ENCODE measurements at places on chromosomes 16 and 17. TPM values are rescaled to one million over a fixed set of nuclear protein-coding genes. Genes with fewer than 3 reads are reported as not detected.
A peak's percentile ranks its signal among the peaks of the same experiment; 100 is the strongest.

Gene PRSS22
- 3.6 TPM for total RNA-seq

Gene PMP22
- 23.1 TPM for total RNA-seq

Gene TSPAN10
- 5.3 TPM for total RNA-seq

Gene HSF4
- 76.8 TPM for total RNA-seq

Gene SLFN14
- total RNA-seq: not detected

Gene LGALS9
- 21.3 TPM for total RNA-seq

Gene MYH8
- total RNA-seq: not detected

Gene KRTAP3-3
- total RNA-seq: not detected

Gene MT1E
- total RNA-seq: 99.9 TPM

DNA sequence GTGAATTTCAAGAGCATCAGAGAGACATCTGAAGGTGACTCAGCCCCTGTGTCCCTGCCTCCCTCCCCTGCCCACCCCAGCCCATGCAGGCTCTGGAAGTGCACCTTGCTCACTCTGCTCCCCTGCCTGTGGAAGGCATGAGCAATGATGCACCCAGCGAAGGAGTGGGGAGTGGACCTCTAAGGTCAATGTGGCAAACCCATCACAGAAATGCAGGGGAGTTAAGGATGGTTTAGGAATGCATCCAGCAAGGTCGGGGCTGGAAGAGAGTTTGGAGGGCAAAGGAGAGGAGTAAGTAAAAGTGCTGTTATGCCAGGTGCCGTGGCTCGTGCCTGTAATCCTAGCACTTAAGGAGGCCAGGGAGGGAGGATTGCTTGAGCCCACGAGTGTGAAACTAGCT is 61.9 kb downstream of the CYB5B start:
- DNase-seq: no peak

DNA sequence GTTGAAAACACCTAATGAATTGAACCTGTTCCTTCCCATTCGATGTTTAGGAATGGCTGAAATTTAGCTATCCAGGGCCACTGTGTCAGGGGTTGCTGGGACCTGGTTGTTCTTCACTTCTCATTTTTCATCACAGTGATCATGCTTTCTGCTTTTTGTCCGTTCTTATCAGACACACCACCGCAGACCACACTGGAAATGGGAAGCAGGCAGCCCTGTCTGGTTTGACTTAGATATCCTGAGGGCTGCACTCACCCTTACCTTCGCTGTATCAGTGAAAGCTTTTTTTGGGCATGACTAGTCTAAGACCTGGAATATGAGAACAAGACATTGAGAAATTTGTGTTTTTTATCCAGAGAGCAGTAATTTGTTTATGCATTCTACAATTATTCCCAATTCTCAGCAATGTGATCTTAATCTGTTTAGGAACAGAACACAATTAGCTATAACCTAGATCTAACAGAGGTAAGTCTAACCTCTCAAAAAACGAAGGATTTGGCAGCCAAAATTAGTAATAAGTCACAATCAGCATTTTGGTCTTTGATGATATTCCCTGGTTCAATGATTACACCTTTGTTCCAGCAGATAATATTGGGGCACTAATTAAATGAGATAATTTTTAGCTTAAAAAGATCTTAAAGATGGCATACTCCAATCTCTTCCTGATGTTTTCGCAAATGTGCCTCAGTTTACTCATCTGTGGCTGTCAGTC is 126.0 kb upstream of the GOT2 start:
- no peak for DNase-seq

GRCh38 chr17:81346908-81347349 is 48.3 kb upstream of the BAHCC1 start:
- no peak for DNase-seq

DNA sequence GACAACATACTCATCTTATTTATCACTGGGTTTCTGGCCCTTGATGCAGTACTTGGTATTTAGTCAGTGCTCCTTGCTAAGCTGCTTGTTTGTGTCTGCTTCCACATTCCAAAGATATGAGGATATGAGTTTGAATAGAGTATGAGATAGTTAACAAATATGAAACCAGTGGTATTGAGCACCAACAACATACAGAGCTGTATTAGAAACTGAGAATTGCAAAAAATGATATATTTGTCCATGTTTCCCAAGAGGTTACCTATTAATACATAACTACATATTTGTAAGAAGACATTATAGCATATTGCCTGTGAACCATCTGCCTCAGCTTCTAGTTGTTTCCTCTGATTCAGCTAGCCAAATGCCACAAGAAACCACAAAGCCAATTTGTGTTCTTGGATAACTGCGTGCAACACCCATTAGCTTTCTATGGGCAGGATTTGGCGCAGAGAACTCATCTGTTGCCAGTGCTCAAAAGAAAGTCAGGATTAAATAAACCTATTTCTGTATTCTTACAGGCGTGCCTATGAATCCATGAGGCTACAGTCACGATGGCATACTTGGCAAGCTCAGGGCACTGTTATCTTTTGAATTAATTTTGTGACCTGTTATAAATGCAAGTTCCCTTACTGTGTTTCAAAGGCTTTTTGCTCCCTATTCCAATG is 194.4 kb downstream of the MAP2K6 start:
- no peak for DNase-seq

DNA sequence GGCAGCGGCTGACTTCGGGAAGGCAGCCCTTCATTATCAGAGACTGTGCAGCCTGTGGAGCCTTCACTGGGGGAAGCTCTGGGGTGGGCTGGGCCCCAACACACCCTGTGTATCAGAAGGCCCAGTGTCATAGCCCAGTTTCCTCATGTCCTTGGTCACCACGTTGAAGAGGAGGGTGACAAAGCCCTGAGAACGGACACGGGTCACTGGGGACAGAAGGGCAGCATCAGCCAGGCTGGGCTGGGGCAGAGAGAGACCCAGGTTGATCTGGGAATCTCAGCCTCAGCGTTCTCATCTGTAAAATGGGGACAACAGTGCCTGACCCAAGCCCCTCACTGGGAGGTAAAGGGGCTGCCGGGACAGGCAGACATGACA is 19.3 kb downstream of the B9D1 start:
- DNase-seq: peak; percentile 6

DNA sequence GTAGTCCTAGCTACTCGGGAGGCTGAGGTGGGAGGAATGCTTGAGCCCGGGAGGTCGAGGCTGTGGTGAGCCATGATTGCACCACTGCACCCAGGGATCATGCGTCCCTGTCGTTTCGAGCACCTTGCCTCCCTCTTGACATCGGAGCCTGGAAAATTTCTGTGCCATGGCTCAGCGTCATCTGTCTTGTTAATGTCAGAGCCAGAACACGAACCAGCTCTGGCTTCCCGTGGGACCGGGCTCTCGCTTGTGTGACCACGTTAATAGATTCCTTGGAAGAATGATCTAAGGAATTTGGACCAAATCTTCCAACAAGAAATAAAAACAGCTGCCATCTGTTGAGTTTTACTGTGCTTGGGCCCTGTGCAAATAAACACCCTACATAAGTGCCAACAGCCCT is 117.7 kb downstream of the ABCC1 start:
- peak; percentile 23 for DNase-seq

GRCh38 chr17:69607162-69607834 is 192.8 kb downstream of the MAP2K6 start:
- peak; percentile 79 for DNase-seq

DNA sequence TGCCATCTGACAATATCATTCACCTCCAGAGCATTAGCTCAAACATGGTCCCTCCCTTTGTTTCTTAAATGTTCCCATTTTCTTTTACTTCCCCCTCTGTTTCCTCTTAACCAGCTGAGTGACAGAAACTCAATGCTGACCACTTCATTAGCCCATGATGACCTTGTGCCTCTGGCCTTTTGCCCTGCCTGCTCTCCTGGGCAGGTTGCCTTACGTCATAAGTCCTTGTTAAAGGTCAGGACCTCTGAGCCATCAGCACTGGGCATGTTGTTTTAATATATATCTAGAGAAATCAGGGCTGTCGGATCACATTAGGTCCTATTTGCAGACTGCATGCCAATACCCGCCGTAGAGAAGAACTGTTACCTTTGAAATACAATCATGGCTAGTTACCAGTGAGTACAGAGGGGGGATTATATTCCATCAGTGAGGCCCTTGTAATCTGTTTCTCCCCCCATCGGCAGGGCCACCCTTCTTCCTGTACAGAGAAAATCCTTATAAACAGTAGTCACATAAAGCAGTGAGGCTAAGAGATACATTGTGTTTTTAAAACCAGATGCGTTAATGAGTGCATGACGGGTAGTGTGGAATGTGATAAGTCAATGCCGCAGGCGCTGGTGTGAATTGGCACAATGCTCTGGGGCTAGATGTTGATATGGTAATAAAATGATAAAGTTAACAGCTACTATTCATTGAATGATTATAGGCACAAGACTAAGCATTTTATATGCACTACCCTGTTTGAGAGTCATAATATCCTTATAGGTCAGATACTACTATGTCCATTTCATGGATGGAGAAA is 94.3 kb upstream of the ZFHX3 start:
- no peak for DNase-seq

DNA sequence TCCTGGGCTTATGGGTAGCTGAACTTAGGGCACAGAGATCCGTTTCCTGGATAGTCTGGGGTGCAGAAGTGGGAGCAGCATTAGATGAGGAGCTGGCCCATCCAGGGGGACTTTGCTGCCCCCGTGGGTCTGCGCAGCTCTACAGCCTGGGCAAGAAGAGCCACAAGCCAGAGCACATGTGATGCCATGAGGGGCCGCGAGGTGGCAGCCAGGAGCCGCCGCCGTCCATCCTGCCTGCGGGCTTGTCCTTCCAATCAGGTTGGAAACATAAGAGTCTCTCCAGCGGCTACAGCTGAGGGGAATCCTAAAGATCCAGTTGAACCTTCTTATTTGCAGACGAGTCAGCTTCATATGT is 21.9 kb downstream of the C1QTNF1 start:
- DNase-seq: peak; percentile 79

GRCh38 chr16:86375364-86375763 is 135.0 kb upstream of the FOXF1 start:
- no peak for DNase-seq

- no peak for DNase-seq
These were observed 24.7 kb downstream of the GDE1 start for GRCh38 chr16:19497176-19497575.

- DNase-seq: no peak
These were observed 63.5 kb downstream of the MYH13 start for GRCh38 chr17:10309003-10309974.

DNA sequence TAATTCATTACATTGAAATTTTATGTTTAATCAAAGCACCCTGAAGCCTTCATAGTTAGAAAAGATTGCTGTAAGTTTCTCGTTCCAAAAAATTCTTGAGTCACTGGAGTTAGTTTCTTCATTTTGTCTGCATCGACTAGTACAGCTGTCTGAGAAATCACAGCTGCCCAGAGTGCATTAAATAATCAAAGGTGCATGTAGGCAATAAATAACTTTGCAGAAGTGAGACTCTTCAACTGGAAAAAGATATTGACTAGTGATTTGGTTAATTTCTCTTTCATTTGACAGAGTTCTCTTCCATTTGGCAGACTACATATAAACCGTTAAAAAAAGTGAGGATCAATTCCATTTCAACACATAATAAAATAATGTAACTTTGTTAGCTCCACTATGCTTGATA is 234.0 kb downstream of the CNTNAP4 start:
- DNase-seq: no peak

DNA sequence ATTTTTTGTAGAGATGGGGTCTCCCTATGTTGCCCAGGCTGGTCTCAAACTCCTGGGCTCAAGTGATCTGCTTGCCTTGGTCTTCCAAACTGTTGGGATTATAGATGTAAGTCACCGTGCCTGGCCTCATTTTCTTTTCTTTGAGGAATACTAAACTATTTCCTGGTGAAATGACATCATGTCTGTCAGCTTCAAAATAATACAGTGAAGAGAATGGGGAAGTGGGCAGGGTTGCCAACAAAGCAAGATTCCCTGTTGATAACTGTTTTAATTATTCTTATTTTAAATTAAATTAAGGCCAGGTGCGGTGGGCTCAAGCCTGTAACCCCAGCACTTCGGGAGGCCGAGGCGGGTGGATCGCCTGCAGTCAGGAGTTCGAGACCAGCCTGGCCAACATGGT is 21.1 kb downstream of the PIPOX start:
- no peak for DNase-seq

- peak; percentile 0 for DNase-seq
These were observed 10.7 kb downstream of the SCGB1C2 start for GRCh38 chr17:147796-148740.

DNA sequence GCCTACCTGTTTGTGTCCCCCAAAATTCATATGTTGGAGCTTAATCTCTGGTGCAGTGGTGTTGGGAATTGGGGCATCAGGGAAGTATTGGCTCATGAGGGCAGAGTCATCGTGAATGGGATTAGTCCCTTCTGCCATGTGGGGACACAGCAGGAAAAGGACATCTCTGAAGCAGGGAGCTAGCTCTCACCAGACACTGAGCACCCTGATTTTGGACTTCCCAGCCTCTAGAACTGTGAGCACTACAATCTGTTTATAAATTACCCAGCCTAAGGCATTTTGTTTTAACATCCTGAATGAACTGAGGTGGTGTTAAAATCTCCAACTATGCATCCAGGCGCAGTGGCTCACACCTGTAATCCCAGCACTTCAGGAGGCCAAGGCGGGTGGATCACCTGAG is 206.0 kb downstream of the SEC14L1 start:
- DNase-seq: no peak

DNA sequence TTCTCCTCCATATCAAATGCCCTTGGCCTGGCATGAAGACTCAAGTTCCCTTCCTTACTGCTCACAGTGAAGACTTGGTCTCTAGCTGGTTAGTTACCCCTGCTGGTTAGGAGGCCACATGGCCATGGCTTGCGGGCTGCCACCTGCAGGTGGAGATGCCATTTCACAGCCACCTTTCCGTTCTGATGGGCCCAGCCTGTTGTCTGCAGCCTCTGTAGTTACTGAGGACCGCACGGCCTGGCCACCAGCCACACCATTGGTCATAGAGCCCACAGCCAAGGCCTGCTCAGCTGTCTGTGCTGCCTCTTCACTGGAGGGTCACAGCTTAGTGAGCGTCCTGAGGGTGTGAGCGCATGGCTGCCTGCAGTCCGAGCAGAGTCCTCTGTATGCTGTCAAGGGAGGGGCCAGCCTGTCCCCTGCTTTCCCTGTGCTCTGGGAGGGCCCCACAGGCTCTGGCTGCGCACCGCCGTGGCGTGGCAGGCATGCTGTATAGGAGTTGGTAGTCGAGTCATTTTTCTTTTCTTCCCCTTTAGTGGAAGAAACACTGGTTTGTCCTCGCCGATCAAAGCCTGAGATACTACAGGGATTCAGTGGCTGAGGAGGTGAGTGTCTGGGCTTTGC is 59.2 kb downstream of the PLD6 start:
- peak; percentile 36 for DNase-seq

Measured in body of pancreas (tissue), 4 donors.